ENCODE measurements at places on chromosomes 3 and 15.
A peak's percentile ranks its signal among the peaks of the same experiment; 100 is the strongest.

GRCh38 chr3:185658504-185658912 is 72.4 kb downstream of the SENP2 start:
- DNase-seq = no peak

DNA sequence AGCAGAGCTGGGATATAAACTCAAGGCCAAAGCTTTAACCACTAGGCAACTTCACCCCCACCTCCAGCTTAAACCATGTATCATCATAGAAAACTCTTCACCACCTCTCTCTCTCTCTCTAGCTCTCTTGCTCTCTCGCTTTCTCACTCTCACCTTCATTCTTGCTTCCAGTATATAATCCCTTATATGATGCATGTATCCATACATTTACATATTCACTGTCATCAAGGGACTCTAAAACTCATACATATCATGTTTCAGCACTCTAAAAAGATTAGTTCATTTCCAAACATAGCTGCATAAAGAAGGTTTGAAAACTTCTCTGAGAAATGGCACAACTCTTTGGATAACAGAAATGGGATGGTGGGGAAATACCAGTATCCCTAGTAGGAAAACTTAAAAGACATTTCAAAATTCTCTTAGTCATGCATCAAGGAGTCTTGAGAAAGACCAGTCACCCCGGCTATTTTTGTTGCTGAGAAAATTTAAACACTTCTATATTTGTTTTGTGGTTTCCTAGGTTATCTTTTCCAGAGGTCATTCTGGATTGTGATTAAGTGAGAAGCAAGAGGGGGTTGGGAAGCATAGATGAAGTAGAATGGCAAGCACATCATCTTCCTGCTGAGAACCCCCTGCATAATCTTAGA is 447.8 kb upstream of the THBS1 start:
- no peak for DNase-seq

GRCh38 chr15:41494190-41494921 is 682 bp downstream of the ITPKA start:
- peak; percentile 78 for DNase-seq

DNA sequence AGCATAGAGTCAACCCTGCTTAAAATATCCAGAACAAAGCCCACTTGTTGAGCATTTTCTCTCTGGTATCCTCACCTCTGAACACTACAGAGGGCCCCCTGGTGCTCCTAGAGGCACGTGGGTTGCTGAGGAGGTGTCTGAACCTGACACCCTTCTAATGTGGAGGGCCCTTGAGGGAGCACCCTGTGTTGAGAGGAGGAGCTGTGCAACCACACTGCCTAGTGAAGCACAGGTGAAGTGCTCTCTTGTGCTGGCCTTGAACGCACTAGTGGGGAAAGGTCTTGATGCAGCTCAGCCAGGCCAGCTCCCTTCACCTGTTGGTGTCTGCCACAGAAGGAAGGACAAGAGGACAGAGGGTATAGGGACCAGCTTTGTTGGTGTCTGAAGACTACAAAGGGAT is 51.9 kb downstream of the CCK start:
- DNase-seq = no peak

DNA sequence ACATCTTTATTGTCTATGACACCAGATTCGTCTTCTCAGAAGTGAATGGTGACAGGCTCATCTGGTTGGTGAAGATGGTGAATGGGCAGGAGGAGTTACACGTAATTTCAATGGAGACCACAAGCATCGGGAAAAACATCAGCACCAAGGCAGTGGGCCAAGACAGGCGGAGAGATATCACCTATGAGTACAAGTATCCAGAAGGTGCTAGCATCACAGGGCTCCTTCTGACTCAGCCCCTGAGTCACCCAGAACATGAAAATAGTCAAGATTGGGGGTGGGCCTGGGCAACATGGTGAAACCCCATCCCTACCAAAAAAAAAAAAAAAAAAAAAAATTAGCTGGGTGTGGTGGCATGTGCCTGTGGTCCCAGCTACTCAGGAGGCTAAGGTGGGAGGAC is 32.6 kb downstream of the TGM4 start:
- DNase-seq = no peak

- DNase-seq = no peak
Observed at GRCh38 chr3:109818081-109818480, 480.7 kb upstream of the DPPA4 start.

GRCh38 chr15:39581793-39582285 is 960 bp downstream of the THBS1 start:
- DNase-seq = peak; percentile 51

- DNase-seq = no peak
Observed at GRCh38 chr3:24828011-24828410, 333.4 kb upstream of the THRB start.

- DNase-seq = no peak
Observed at GRCh38 chr3:24437326-24437725, 57.3 kb downstream of the THRB start.

- peak; percentile 4 for DNase-seq
Observed at GRCh38 chr3:38343797-38344594, 2.6 kb upstream of the XYLB start.
